ENCODE measurements at places on chromosomes 16 and 17.

DNA sequence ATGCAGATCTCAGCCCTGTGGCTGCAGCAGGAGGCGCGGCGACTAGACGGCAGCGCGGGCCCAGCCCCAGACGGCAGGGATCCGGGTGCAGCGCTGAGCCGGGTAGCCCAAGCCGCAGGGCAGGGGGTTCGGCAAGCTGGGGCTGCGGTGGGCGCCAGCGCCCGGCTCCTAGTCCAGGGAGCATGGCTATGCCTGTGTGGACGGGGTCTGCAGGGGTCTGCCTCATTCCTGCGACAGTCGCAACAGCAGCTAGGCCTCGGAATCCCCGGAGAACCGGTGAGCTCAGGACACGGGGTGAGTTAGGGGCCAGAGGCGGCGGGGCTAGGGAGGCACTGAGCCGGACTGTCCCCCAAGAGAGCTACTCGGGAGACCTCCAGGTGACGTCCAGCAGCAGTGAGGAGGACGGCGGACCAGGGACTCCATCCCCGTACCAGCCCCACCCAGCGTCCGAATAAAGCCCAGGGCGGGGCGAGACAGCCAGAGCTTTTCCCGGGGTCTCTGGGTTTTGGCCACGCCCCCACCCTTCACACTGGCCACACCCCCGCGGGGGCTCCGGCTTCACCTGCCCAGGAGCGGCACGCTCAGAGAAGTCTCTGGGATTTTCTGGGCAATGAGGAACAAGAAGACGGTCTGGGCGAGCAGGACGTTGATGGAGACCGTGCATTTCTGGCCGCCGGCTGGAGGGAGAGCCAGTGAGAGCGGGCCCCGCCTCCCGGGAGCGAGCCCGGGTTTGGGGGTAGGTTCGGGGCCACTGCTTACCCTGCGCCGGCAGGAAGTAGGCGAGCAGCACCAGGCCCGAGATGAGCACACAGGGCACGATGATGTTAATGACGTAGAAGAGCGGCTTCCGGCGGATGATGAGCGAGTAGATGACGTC lies 1.1 kb downstream of the C17orf107 start:
- DNase-seq, result peak; percentile 31

- DNase-seq, result no peak
These were observed 86.6 kb downstream of the PLXDC1 start for GRCh38 chr17:39064819-39065218.

DNA sequence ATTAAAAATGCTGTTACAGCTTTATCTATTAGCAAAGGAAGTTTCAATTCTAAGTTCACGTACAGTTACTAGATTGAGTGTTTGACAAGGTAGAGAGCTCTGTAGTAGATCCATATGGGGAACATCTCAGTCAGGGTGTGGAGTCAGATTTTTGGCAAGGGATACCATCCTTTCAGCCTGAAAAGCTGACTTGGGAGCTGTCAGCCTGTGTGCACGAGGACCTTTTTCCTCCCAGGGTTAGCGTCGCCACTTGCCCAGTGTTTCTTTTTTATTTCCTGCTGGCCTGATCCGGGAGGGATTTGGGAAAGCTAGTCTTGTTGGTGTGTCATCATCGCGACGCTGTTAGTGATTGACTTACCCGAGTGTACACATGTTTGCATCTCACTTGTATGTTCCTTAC lies 29.5 kb downstream of the WWOX start:
- DNase-seq, result no peak

- DNase-seq, result no peak
These were observed at the start of gene EMP2 for GRCh38 chr16:10579965-10580882. Gene EMP2 (minus strand): TSS chr16:10580598. CDS start chr16:10547617, 32,981 bp downstream.

DNA sequence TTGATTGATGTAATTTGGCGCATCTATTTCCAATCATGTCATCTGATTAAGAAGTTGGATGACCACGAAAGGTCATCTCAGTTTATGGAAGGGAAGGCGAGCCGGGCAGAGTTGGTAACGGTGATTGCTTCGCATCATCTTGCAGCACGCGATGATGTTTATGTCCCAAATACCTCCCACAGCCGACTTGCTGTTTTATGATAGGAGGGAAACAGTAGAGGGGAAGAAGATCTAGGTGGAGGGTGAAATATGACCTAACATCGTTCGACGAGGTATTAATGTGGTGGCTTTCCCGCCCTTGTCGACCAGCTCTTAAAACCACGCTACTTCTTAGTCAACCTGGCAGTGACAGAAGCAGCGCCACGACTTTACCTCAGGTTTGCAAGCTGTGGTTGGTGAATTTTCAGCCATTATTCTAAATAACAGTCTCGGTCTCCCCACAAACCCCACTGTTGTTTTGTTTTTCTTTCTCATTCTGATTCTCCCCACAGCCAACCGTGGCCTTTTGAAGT lies 805 bp upstream of the TANC2 start:
- DNase-seq, result no peak

DNA sequence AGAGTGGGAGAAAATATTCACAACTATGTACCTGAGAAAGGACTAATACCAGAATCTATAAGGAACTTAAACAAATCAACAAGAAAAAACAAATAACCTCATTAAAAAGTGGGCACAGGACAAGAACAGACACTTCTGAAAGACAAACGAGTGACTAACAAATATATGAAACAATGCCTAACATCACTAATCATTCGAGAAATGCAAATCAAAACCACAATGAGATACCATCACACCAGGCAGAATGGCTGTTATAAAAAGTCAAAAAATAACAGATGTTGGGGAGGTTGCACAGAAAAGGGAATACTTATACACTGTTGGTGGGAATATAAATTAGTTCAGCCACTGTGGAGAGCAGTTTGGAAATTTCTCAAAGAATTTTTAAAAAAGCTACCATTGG lies 83.5 kb upstream of the WSCD1 start:
- DNase-seq, result no peak

GRCh38 chr16:84281074-84281473 lies 13.6 kb upstream of the WFDC1 start:
- DNase-seq, result no peak

DNA sequence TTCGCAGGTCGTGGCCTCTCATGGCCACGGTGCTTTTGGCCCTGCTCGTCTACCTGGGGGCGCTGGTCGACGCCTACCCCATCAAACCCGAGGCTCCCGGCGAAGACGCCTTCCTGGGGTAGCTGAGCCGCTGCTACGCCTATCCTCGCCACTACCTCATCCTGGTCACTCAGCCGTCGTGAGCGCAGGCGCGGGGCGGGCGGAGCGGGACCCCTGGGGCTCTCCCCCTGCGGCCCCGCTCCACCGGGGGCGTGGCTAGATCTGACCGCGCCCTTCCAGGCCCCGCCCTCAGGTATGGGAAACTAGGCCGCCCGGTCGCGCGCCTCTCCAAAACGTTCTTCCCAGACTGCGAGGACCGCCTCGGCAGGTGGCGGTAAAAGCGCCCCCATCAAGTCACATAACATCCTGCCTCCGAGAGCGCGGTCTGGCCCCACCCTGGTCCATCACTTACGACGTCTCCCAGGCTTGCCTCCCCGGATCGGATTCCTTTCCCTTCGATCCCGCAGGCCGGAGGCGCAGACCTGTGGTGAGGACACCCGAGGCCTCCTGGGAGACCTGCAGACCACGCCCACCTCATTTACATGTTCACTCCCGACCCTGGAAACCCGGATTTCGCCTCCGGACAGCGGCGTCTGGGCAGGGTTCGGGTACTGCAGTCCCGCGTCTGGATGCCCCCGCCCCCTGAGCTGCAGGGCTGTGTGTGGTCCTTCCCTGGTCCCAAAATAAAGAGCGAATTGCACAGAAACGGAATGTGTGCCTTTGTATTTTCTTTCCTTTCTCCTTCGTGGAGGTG lies 91.5 kb upstream of the TMEM97 start:
- DNase-seq, result peak; percentile 53

- DNase-seq, result no peak
These were observed 36.2 kb upstream of the MAP3K14 start for GRCh38 chr17:45353043-45353442.

GRCh38 chr17:40528692-40529417 lies 27.4 kb upstream of the TNS4 start:
- no peak for DNase-seq

DNA sequence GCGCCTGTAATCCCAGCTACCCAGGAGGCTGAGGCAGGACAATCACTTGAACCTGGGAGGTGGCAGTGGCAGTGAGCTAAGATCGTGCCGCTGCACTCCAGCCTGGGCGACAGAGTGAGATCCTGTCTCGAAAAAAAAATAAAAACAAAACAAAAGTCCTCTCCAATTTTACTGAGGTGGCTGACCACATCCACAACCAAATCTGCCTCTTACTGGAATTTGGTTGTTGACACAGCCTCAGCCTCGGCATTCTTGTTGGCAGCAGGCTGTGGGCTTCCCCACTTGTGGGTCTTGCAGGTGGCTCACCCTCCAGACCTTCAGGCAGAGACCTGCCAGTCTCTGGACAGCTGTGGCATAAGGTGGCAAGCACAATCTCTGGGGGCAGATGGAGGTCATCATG lies 15.6 kb downstream of the B4GALNT2 start:
- DNase-seq, result no peak

GRCh38 chr17:71976011-71976649 lies 144.7 kb upstream of the SOX9 start:
- DNase-seq, result no peak

- DNase-seq, result no peak
These were observed 339.2 kb upstream of the TNRC6C start for GRCh38 chr17:77619326-77619725.

DNA sequence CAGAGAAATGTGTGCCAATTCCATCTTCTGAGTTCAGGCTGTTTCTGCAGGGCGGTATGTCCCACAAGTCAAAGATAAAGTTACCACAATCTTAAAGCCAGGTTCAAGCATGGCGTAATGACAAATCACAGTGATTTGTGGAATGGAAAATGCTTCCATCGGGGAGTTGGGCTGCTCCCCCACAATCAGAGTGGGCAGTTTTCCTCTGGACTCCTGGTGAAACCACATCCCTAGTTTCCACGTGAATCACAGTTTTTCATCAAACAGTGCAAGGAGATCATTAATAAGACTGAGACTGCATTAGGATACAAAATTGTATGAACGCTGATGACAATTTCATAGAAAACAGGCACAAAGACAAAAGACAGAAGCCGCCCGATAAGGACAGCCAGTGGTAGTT lies 3.6 kb downstream of the LITAF start:
- DNase-seq, result no peak

DNA sequence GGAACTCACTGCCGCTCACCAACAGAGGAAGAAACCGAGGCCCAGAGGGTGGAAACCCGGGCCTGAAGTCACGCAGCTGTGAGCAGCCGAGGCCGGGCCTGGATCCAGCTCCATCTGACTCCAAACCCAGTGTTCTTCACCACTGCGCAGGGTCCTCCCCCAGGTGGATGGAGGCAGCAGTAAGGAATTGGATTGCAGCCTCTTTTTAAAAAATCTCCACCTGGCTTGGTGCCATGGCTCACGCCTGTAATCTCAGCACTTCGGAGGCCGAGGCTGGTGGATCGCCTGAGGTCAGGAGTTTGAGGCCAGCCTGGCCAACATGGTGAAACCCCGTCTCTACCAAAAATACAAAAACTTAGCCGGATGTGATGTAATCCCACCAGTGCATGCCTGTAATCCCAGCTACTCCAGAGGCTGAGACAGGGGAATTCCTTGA lies 177.2 kb downstream of the FOXL1 start:
- DNase-seq, result no peak

GRCh38 chr17:40486522-40487370 lies 14.7 kb downstream of the TNS4 start:
- no peak for DNase-seq

GRCh38 chr16:30535777-30536190 lies 1.1 kb upstream of the ZNF747 start:
- DNase-seq, result peak; percentile 66

DNA sequence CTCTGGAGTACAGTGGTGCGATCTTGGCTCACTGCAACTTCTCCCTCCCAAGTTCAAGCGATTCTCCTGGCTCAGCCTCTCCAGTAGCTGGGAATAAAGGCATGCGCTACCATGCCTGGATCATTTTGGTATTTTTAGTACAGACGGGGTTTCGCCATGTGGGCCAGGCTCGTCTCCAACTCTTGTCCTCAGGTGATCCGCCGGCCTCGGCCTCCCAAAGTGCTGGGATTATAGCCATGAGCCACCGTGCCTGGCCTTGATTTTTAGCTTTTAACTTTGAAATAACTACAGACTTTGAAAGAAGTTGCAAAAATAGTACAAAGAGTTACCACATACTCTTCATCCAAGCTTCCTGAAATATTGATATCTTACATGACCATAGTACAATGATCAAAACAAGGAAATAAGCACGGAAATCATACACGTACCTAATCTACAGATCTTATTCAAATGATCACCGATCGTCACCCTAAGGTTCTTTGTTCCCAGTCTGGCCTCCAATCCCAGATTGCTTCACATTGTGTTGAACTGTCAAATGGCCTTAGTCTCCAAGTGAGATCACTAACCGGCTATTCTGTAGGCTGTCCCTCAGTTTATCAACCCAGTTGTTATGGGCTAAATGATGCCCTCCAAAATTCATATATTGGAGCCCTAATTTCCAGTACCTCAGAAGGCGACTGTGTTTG lies 18.4 kb downstream of the NPIPA1 start:
- no peak for DNase-seq

DNA sequence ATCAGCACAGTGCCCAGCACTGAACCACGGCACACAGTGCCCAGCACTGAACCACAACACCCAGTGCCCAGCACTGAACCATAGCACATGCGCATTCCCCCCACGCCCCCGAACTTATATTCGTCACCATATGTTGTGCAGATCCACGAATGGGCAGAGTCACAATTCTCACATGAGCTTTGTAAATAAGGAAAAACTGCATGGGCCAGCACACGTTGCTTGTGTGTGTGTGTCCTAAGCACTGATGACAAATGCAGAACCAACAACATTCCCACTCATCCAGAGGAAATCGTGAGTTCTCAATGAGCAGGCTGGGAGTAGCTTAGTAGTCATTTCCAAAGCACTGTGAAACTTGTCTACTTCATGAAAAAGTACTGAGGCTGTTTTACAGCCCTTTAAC lies 70.0 kb downstream of the ADCY9 start:
- DNase-seq, result no peak

DNA sequence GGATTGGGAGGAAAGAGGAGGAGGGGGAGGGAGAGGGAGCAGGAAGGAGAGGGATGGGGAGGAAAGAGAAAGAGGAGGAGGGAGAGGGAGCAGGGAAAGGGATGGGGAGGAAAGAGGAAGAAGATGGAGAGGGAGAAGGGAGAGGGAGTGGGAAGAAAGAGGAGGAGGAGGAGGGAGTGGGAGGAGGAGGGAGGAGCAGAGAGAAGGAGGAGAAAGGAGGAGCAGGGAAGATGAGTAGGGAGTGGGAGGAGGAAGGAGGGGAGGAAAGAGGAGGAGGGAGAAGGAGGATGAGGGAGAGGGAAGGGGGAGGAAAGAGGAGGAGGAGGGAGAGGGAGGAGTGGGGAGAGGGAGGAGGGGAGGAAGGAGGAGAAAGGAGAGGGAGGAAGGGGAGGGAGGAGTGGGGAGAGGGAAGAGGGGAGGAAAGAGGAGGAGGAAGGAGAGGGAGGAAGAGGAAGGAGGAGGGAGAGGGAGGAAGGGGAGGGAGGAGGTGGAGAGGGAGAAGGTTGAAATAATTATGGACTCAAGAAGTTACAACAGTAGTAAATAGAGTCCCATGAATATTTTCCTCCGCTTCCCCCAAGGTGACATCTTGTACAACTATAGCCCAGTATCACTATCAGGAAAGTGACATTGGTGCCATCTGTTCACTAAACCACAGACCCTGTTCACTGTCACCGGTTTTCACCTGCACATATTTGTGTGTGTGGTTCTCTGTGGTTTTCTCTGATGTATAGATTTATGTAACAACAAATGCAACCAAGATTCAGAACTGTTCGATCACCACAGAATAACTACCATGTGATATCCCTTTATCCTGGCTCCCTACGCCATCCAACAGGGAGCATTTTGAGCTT lies 325.3 kb upstream of the EEF2KMT start:
- DNase-seq, result no peak

All from hematopoietic multipotent progenitor cell treated with erythropoietin and hydrocortisone succinate and interleukin-3 and kit ligand, for 15 days (in vitro differentiated cells).